ENCODE measurements at places on chromosomes 16 and 17.

DNA sequence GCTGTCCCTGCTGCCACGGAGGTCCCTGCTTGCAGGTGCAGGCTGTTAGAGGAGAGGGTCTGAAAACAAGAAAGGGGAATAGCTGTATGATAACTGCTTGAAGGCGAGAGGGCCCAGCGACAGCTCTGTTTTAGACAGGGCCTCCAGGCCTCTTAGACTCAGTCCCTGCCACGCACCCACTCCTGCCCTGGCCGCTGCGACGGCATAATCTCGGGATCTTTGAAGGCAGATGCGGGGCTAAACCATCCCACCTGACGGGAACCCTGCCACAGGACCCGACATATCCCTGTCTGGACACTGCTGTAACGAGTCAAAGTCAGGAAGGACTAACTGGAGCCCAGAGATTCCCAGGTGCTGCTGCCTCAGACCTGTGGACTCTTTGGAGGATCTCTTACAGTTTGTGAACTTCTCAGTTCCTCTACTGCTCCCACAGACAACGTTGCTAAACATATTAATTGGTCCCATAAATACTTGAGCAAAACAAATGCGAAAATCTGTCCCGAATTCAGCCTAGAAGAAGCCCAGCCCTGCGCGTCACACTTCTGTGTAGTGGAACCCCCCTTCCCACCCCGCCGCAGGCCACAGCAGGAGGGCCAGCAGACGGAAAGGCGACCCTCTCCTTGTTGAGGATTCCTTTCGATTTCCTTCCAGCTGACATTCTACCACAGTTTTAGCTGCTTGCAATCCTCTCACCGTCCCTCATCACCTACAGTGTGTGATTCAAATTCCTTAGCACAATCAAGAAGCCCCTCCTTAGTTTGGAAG lies 998 bp upstream of the TMEM11 start:
- DNase-seq: no peak

DNA sequence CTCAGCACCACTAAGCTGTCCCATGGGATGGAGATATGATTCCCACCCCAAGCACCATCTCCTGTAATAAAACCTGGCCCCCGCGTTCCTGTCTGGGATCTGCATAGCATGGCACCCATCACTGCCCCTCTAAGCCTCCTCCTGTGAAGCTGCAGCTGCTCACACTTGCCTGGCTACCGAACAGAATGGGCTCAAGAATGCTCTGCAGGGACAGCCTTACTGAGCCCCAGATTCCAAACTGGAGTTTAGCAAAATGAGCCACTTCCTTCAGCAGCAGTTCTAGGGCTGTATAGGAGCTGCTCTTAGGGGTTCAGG lies 256.1 kb downstream of the CPPED1 start:
- no peak for DNase-seq

DNA sequence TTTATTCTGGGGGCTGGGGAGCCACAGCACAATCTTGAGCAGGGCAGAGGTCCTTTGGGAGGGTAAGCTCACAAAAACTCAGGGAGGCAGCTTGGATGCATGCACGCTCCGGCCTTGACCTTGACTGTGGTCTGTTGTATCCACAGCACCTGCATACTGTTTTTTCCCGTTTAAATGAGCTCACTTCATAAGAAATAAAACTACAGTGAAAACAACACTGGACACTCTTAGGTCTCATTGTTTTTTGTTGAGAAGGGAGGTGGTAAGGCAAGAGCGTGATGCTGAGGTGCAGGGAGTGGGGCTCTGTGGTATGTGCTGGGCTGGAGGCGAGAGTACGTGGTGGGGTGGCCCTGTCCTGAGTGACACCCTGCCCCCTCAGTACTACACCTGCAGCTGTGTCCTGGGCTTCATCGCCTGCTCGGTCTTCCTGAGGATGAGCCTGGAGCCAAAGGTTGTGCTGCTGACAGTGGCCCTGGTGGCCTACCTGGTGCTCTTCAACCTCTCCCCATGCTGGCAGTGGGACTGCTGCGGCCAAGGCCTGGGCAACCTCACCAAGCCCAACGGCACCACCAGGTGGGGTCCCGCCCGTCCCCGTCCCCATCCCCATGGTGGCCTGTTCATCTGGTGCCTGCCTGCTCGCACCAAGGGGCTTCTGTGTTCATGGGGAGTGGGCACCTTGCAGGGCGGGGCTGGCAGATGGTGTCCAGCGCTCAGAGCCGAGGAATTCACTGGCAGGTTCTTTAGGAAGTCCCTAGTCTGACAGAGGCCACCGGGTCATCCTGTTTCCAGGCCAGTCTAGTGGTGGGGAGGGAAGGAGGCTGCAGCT lies 44.2 kb downstream of the ADCY7 start:
- no peak for DNase-seq

- no peak for DNase-seq
These were observed 45.8 kb upstream of the CIBAR2 start for GRCh38 chr16:85157813-85158742.

DNA sequence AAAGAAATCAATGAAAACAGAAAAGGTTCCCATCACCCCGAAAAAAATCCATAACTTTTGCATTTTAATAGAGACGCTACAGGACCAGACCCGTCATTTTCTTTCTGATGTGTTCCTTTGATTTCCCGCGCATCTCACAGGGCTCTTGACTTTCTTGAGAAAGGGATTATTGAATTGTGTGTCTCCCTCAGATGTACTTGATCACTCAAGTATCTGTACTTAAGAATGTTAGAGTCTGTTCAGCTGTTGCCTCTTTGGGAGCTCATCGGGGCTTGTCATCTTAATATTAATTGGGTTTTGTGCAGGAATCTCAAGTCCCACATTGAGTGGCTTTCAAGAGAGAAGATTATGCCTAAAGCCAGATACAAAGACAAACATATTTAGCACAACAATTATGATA lies 606.4 kb upstream of the SALL1 start:
- DNase-seq: no peak

DNA sequence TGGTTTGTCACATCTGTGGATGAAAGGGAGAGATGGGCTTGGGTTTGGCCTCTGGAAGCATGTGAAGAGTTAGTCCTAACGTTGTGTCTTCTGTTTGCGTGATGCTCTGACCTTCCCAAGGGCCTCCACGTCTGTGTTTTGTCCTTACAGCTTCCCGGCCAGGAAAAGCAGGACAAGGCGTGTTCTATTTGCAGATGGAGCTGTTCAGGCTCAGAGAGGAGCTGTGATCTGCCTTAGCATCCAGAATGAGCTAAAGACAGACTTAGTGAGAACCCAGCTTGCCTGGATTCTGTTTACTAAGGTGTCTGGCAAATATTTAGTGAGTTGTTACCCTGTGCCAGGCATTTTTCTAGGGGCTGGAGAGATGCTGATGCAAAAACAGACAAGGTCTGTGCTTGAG lies 282.1 kb downstream of the CBLN1 start:
- no peak for DNase-seq

DNA sequence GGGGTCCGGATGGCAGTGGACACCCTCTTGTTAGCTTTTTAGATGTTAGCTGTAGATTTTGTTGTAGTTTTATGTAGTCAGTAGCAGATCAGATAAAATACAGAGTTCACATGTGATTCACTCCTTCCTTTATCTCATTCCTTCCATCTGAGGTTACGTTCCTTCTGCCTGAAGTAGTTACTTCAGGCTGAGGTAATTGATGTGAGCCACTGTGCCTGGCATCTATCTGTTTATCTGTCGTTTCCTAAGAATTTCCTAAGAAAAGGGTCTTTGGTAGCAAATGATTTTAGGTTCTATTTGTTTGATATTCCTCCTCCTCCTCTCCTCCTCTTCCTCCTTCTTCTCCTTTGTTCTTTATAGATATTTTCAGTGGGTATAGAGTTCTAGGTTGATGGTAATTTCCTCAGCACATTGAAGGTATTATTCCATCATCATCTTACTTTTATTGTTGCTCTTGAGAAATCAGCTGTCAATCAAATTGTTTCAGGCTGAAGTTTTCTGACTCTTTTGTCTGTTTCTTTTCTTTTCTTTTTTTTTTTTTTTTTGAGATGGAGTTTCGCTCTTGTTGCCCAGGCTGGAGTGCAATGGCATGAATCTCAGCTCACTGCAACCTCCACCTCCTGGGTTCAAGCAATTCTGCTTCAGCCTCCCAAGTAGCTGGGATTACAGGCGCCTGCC lies 29.6 kb upstream of the FBXO47 start:
- no peak for DNase-seq

DNA sequence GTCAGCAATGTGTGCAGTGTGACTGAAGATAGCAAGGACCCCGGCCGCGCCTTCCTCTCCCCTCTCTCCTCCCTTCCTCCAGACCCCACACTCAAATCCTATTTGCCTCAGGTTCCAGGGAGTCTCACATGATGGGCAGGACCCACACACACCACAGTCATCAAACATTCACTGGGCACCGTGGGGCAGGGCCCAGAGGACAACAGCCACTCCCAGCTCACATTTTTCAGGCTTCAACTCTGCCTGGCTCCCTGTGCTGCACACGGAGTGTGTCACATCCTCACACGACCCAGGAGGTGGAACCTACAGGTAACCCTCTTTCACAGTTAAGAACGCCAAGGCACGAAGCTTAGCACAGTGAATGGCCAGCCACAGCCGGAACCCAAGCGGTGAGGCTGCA lies 30.5 kb downstream of the PEMT start:
- no peak for DNase-seq

- no peak for DNase-seq
These were observed 396.6 kb upstream of the DYNLRB2 start for GRCh38 chr16:80144191-80144590.

GRCh38 chr17:71764505-71764904 lies 356.3 kb upstream of the SOX9 start:
- DNase-seq: no peak

GRCh38 chr17:82973456-82974135 lies 105.8 kb upstream of the METRNL start:
- DNase-seq: no peak

DNA sequence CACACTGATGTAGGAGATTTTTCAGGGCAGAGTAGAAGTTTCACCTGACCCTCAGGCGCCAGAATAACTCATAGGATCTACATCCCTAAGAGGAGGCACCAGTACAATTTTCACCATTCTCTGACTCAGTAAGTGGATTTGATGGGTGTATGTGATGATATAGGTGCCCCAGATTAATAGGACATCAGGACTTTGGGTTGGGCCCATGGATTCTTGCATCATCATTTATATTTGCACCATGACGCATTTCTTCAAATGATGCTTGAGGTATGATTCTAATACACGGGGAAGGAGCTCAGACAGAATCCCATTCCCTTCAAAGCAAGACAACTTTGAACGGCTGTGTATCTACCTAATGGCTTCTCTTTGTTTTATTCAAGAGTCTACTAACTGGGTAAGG lies 173.2 kb downstream of the TMEM114 start:
- no peak for DNase-seq

- DNase-seq: no peak
These were observed 9.9 kb upstream of the CMTM4 start for GRCh38 chr16:66706506-66706880.

DNA sequence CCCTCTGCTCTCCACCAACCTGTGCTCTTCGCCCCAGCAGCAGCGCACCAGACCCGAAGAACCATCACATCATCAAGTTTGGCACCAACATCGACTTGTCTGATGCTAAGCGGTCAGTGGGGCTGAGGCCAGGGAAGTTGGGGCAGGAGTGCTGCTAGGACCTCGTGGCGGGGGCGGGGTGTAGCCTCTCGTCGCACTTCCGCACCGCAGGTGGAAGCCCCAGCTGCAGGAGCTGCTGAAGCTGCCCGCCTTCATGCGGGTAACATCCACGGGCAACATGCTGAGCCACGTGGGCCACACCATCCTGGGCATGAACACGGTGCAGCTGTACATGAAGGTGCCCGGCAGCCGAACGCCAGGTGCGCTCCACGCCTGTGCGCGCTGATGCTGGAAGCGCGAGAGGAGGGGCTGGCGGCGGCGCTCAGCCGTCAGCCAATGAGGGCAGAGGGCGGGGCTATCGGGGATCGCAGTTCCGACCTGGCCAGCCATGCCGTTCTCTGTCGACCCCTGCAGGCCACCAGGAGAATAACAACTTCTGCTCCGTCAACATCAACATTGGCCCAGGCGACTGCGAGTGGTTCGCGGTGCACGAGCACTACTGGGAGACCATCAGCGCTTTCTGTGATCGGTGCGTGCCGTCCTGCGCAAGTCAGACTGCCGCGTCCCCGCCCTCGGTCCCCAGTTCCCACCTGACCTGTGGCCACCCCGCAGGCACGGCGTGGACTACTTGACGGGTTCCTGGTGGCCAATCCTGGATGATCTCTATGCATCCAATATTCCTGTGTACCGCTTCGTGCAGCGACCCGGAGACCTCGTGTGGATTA lies 3.2 kb upstream of the TMEM88 start:
- DNase-seq: no peak

- no peak for DNase-seq
These were observed 18.7 kb downstream of the CRISPLD2 start for GRCh38 chr16:84838383-84838948.

DNA sequence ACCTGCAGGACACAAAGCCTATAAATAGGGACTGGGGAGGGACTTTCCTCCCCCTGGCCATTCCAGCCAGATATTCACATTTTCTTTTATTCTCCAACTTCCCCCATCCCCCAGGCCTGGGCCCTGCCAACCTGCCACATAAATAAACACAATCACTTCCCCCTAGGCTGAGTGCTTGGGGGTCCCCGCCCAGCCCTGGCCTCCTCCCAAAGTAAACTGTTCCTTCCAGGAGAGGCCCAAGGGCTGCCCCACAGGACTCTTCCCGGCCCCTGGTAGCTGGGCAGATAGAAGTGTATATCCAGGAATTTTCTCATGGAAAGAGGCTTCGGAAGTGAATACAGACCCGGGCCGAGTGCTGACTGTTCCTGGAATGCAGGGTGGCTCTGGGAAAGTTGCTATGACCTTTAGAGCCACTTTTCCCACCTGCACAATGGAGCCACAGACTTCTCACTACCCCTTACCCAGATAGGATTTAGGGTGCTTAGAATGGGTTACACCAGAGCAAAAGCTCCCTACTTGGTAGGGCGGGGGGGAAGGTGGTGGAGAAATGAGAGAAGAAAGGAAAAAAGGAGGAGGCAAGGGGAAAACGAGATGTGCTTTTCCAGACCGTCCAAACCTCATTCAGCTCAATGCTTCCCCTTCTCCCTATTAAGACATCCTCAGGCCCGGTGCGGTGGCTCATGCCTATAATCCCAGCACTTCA lies 8.5 kb downstream of the CSF3 start:
- DNase-seq: no peak

- no peak for DNase-seq
These were observed 206.1 kb downstream of the ABCC12 start for GRCh38 chr16:47949714-47950113.

- DNase-seq: no peak
These were observed 100.7 kb downstream of the OR1D5 start for GRCh38 chr17:2962729-2963128.

Measured in SW 1271 (cell line).